ENCODE measurements at places on chromosomes 1 and 21. TPM values are rescaled to one million over a fixed set of nuclear protein-coding genes. Genes with fewer than 3 reads are reported as not detected.

The CASZ1 gene
- total RNA-seq: under 0.01 TPM

The E2F2 gene
- total RNA-seq: under 0.01 TPM

The UQCRHL gene
- 1.0 TPM for total RNA-seq

The NTMT2 gene
- not detected for total RNA-seq

The PRELP gene
- total RNA-seq: 0.32 TPM

The OTUD7B gene
- 13.1 TPM for total RNA-seq

The RXRG gene
- total RNA-seq: not detected

The HAPLN2 gene
- 0.14 TPM for total RNA-seq

The FNDC5 gene
- total RNA-seq: 0.37 TPM

The S100A2 gene
- total RNA-seq: 1.4 TPM

The TMCO2 gene
- total RNA-seq: not detected

The ITGB2 gene
- not detected for total RNA-seq

The RXFP4 gene
- 0.30 TPM for total RNA-seq

The CNR2 gene
- not detected for total RNA-seq

The AKR7A3 gene
- total RNA-seq: 0.28 TPM

The LHX8 gene
- total RNA-seq: not detected

The PEAR1 gene
- total RNA-seq: 13.6 TPM

The CLDN19 gene
- total RNA-seq: not detected

The CNIH3 gene
- total RNA-seq: 14.3 TPM

The SERPINC1 gene
- total RNA-seq: not detected

The ZFP69 gene
- 3.7 TPM for total RNA-seq

The VAV3 gene
- not detected for total RNA-seq

The EXO1 gene
- 7.9 TPM for total RNA-seq

The RSPH1 gene
- total RNA-seq: not detected

All from smooth muscle cell of the umbilical artery (primary cell).